Heart left ventricle (tissue), 16 donors: ENCODE measurements at places on chromosomes 5 and 9. TPM values are rescaled to one million over a fixed set of nuclear protein-coding genes. Genes with fewer than 3 reads are reported as not detected.
A peak's percentile ranks its signal among the peaks of the same experiment; 100 is the strongest.

GRCh38 chr9:2015581-2016407, 647 bp downstream of the SMARCA2 start:
- peak; percentile 62 for DNase-seq

GRCh38 chr5:173675287-173675996, 59.0 kb upstream of the BOD1 start:
- DNase-seq, result no peak

GRCh38 chr5:522899-523440, 1.3 kb downstream of the SLC9A3 start:
- DNase-seq, result no peak

DNA sequence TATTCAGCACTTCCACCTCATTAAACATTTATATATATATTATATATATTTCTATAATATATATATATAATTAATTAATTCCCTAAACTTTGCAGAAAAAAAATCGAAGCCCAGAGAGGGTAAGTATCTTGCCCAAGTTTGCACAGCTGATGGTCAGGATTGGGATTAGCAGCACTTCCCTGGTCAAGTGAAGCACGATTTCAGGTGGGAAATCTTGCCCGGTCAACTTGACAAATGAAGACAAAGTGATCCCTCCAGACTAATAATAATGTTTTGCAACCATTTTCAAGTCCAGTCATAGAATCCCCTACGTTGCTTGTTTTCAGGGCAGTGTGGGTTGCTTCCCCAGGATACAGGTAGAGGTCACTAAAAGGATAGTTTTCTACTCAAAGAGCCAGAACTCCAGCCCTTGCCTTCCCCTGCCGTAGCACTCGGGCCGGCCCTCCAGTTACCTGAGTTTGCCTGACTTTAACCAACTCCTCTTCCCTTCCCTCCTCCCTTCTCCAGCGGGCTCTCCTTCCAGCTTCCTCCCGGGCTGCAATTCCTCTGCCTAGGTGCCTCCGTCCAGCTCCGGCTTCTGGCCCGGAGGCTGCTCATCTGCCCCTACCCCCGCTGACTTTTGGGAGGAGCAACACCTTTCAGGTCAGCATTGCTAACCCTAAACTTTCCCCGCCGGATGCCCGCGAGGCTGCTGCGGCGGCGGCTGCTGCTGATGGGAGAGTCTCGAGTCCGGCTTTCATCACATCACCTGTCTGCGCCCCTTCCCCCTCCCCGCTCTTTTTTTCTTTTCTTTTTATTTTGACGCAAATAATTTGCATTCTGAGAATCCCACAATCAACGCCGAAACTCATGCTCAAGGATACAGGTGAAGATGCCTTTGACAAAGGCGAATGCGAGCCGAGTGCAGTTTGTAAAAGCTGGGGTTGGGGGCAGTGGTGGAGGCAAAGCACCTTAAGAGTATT, 930 bp downstream of the PRLR start:
- DNase-seq, result no peak

DNA sequence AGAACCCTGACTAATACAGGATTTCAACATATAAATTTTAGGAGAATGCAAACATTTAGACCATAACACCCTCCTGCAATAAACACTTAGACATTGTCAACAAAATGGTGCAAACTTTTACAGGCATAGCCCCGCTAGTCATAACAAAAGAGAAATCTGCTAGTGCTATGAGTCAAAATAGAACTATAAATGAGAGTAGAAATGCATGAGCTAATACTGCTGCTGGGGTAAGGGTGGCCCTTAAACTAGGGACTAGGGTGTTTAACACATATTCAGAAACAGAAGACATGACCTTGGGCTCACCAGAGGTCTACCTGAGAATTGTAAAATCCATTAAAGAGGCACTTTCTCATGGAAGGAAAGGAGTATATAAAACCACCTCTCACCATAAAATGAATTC, 131.6 kb downstream of the TLR4 start:
- DNase-seq, result no peak

The INSYN2B gene
- total RNA-seq, result not detected

DNA sequence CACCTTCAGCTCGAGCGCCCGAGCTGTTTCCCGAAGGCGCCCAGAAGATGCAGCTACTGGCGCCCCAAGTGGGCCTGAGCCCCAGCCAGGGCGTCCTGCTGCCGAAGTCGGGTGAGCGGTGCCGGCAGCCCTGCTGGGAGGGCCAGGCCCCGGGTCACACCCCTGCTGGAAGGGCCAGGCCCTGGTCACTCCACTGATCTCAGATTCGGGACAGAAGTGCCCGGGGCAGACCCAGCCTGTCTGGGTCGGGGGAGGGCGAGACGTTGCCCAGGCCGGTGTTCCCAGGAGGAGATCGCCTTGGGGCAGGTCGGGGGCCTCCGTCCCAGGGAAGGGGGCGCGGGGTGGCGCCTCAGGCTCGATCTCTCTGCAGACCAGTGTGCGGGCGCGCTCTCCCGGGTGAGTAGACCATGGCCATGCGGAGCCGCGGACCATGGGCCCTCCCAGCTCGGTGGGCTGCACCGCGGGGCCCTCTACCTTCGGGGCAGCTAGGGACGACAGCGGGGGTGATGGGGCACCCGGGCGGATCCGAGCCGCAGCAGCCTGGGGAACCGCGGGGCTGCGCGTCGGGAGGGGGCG, 2.3 kb downstream of the LCNL1 start:
- no peak for DNase-seq

The F12 gene
- not detected for total RNA-seq

- DNase-seq, result no peak
These were observed 228.8 kb downstream of the GAS1 start for GRCh38 chr9:86718388-86719049.

The LECT2 gene
- total RNA-seq, result not detected

- peak; percentile 81 for DNase-seq
These were observed 160.1 kb upstream of the ZNF608 start for GRCh38 chr5:124906339-124907097.

- no peak for DNase-seq
These were observed 77.5 kb downstream of the TRPM6 start for GRCh38 chr9:74810200-74810599.

DNA sequence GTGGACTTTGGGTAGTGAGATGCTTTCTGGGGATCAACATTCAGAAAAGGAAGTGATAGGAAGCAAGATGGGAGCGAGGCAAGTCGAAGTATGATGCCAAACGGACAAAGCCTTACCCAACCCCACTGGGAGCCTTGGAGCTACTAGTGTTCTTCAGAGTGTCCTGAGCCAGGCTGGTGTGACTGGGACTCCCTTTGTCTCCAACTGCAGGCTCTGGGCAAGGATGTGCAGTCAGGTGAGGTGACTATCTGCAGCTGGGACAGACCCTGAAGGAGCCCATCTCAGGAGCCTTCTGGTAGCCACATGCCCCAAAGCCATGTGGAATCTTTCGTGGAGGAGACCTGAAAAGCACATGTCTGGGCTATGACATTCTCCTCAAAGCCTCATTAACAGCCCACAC, 360.6 kb downstream of the MTRR start:
- no peak for DNase-seq
